H54 (cell line): ENCODE measurements at places on chromosomes 7 and 10.

DNA sequence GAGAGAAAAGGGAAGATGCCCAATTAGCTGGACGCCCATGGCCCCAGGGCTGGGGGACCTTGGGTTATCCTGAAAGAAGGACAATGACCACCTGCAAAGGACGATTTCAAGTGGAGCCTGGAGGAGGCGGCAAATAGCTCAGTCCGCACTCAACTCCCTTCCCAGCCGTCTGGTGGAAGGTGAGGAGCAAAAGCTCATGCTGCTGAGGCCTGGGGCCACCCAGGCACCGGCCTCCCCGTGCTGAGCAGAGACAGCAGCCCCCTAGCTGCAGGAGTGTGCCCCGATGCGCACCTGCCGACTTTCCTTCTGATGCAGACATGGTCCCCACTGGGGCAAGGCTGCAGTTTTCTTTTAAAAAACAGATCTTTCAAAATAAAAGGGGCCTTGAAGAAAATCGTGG is 7.9 kb downstream of the FAM20C start:
- DNase-seq, result no peak

DNA sequence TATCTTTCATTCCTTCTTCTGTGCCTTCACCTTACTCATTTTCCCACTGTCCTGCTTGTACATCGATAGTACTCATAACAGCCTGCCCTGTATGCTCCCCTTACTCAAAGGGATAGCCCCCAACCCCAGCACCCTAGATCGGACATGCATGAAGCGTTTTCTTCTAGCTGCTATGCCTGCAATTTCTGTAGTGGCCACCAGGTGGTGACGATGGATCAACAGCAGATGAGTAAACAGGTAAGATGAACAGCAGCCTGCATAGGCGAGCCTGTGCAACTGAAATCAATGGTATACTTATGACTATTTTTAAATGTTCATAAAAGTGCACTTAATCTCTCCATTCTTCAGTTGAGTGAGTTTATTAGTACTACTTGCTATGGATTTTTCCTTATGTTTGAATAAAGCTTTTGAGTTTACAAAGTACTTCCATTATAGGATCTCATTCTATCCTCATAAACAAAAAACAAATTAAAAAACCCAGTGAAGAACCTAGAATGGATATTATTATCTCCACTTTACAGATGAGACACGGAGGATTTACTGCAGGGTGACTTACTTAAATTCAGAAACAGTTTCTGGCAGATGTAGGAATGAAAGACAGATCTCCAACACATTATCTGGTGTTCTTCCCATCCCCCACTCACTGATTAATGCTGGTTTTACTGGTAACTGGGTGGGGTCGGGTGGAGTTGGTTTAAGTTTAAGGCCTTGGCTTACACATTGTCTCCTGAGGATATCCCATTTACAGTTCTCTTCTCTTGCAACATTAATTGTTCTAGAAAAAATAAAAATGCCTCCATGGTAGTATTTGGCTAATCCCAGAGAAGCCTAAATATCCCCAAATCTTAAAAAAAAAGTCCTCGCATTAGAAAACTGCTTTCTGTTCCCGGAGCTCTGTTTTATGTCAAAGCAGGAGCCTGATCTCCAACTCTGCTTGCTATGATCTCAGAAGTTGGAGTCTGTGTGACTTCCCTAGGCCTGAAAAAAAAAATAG is 222.1 kb downstream of the GLI3 start:
- DNase-seq, result peak; percentile 36

DNA sequence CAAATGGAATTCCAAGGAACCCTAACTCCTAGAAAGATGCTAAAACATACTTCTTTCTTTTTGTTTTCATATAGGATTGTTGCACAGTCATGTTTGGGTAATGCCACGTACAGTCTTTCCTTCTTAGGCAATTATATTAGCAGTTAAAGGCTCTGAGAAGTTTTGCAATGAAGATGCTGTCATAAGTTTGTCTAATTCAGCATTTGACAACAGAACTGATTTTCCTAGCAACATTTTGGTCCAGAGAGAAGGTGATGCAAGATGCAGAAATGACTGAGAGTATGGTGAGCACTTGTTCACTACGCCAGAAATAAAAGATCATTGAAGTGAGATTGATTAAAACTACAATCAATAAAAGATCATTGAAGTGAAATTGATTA is 184.0 kb upstream of the PLXNA4 start:
- no peak for DNase-seq

- no peak for DNase-seq
Observed at GRCh38 chr10:25704622-25705021, 229.4 kb upstream of the MYO3A start.

DNA sequence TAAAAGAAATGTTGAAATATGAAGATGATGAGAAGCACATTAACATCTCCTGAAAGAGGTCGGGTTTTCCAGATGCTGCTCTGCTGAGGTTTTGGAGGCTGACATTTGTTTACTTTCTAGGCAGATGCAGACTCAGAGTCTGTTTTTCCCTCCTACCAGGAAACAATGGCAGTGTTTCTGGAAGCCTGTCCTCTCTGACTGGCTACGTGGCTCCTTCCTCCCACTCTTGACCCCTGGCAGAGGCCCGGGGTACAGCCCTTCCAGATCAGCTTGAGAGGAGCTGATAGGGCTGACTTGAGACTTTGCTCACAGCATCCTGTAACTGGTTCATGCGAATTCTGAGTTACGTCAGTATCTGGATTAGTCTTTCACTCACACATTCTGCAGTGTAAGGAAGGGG is 41.1 kb upstream of the IL15RA start:
- no peak for DNase-seq

DNA sequence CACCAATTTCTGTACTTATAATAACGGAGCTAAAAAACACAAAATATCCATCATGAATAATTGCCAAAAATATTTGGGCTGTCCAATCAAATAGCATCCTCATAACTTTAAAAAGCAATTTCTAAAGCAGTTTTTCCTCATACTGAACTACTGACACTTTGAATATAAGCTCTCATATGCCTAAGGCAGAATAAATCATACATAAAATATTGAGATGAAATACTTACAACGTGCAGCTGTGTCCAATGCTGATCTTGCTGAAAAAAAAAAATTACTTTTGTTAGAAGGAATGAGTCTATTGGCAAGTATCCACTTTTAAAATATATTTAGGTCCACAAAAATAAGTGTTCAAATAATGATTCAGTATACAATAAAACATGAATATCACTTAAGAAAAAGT is 24.2 kb downstream of the FAM3C start:
- no peak for DNase-seq

GRCh38 chr7:6423942-6424701 is 23.6 kb downstream of the DAGLB start:
- peak; percentile 100 for DNase-seq

GRCh38 chr10:30830315-30831230 is 201.0 kb upstream of the LYZL2 start:
- DNase-seq, result no peak

- peak; percentile 33 for DNase-seq
Observed at GRCh38 chr10:110852255-110852896, 19.4 kb upstream of the PDCD4 start.

- DNase-seq, result no peak
Observed at GRCh38 chr7:128427289-128427891, 17.6 kb upstream of the IMPDH1 start.

- no peak for DNase-seq
Observed at GRCh38 chr7:135386776-135387175, 123.1 kb downstream of the CNOT4 start.

GRCh38 chr7:123727071-123727837 is 21.5 kb downstream of the WASL start:
- DNase-seq, result no peak

GRCh38 chr10:102815790-102816549 is 21.2 kb downstream of the CYP17A1 start:
- DNase-seq, result peak; percentile 21

DNA sequence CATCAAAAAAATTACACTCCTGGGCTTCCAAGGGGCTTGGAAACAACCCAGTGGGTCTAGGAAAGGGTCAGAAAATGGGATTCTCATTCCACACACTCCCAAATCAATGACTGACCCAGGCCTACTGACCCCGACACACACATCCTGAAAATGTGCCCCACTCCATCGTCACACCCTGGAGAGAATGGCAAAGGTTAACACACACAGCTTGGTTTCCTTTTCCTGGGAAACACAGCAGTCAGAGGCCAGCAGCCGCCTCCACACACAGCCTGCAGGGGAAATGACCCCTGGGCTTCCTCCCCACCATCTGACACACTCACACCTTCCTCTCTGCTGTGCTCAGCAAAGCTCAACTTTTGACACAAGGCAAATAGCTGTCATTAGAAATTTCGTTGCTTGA is 42.9 kb downstream of the SH3PXD2A start:
- no peak for DNase-seq

DNA sequence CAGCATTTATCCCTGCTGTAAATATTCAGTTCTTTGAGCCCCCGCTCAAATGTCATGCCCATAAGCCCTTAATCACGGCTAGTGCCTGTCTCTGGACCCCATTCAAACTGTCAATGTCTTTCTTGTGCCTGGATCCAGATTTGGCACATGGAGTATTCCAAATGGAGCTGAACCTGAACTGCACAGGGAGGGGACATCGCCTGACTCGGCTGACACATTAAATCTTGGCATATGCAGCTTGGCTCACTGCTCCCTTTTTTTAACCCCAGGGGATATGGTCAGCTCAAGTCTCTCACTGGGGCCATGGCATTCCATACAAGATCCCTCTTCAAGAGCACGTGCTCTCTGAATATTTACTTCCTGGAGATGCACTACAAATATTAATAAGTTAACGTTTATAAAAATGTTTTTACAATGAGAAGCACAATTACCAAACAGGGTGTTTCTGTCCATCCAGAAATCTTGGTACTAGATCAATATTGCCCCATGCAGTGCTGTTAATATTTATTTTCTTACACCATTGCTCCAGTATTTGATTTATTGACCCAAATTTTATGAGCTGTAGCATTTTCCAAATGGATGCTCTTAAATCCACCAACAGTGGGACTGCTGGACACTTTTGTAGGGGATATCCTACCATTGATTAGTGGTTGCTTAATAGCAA is 57.4 kb downstream of the FGFR2 start:
- no peak for DNase-seq

DNA sequence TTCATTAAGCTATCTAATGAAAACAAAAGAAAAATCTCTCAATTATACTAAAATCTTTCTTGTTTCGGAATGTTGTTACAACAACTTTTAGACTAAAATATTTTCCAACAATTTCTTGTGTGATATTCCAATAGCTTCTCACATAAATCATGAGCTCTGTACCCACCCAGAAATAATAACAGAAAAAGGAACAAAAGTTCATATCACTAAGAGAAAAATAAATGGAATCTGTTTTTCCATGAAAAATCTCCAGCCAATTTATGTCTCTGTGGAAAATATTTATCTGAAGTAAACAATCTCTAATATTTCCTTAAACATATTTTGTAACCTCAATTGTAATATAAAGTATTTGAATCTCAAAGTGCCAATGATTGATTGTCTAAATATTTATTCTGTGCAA is 628.6 kb upstream of the ANKRD30A start:
- DNase-seq, result no peak

DNA sequence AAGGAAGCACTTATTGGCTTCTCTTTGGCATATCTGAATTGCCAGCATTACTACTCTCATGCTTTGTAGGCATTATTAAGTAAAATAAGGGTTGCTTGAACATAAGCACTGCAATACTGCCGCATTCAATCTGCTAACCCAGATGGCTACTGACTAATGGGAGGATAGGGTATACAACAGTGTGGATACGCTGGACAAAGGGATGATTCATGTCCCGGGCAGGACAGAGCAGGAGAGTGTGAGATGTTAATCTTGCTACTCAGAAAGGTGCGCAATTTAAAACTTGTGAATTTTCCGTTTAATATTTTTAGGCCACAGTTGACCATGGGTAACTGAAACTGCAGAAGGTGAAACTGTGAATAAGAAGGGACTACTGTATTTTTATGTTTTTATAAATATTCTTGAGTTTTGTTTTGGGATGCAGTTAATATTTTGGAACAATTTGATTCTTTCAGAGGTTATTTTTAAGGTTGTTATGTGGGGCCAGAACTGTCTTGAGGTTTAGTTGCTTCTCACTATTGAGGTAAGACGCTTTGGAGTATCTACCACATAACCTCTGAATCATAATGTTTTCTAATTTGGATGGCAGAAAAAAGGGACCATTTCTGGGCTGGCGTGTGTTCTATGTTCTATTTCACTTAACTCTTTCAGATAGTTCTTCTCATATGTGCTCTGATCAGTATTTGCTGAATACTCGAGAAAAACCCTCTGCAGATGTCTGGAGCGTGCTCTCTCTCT is 75.7 kb upstream of the SYPL1 start:
- no peak for DNase-seq

- DNase-seq, result no peak
Observed at GRCh38 chr7:2079332-2080059, 153.2 kb downstream of the MAD1L1 start.

DNA sequence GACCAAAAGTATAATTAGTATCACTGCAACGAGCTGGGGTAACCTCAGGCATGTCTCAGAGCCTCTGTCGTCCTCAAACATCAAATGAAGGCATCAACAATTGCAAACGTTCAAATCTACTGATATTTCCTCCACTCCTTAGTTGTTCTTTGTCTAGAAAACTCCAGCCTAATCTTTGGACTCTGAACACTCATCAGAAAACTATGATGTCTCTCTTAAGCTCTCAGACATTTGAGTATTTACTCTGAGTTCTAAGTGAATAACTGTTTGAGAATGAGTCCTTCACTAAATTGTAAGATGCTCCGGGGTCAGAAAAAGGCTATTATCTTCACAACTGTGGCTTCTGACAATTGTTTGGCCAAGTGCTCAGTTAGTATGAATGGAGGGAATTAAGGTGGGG is 536.4 kb downstream of the NRG3 start:
- DNase-seq, result no peak

DNA sequence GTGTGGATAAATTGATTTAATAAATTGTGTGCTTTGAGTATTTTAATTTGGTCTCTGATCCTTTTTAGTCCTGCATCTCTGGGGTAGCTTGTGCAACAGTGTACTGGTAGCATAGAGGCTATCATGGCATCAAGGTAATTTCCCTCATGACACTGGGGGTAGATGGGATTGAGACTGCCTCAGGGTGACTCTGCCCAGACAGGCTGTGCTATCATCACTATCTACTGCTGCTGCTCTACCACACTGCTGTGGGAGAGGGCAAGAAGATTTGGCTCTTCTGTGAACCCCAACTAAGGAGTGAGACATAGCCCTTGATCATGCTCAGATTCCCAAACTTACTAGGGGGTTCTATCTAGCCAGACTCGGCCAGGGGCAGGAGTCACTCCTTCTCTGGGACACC is 43.6 kb upstream of the JAZF1 start:
- no peak for DNase-seq

DNA sequence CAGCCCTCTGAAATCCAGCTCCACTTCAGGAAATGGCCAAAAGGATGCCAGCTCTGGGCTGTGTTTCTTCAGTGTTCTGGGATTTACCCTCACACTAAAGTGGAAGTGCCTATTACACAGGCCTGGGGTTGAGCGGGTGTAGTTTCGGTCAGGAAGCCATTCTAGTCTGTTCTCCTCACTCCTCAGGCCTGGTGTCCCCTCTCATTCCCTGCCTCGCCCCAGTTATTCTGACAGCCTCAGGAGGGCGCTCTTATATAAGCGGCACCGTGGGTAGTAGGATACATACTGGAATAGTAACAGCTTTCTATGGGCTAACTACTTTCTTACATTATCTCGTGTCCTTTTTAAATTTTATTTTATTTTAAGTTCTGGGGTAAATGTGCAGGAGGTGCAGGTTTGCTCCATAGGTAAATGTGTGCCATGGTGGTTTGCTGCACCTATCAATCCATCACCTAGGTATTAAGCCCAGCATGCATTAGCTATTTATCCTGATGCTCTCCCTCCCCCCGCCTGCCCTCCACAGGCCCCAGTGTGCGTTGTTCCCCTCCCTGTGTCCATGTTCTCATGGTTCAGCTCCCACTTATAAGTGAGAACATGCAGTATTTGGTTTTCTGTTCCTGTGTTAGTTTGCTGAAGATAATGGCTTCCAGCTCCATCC is 12.2 kb upstream of the LGI1 start:
- DNase-seq, result peak; percentile 53
